Activated T-cell treated with anti-CD3 and anti-CD28 coated beads, Interleukin-2, amount 50 U/mL, for 4 hours (primary cell): ENCODE measurements at places on chromosomes 2 and 18.

- DNase-seq, result no peak
Observed at GRCh38 chr2:215171151-215171550, 32.7 kb upstream of the ABCA12 start.

GRCh38 chr18:37962316-37962966 lies 396.8 kb upstream of the CELF4 start:
- no peak for DNase-seq

DNA sequence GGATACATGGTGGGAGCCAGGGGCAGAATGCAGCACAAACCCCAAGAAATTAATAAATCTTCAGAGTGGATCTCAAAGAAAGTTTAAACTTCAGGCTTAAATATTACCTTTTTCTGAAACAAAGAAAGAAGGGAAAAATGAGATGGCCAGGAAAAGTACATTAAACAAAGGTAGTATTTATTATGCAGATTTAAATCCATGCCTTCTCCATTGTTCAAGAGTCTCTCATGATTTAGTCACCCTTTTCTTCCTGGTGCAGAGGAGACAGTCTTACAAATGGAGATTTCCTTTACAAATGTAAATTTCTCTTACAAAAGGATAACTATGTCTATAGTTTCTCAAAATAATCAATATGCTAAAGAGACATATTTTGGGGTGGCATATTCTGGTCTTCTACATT lies 33.4 kb upstream of the PPM1B start:
- no peak for DNase-seq

GRCh38 chr2:67790622-67791021 lies 272.2 kb downstream of the C1D start:
- no peak for DNase-seq

DNA sequence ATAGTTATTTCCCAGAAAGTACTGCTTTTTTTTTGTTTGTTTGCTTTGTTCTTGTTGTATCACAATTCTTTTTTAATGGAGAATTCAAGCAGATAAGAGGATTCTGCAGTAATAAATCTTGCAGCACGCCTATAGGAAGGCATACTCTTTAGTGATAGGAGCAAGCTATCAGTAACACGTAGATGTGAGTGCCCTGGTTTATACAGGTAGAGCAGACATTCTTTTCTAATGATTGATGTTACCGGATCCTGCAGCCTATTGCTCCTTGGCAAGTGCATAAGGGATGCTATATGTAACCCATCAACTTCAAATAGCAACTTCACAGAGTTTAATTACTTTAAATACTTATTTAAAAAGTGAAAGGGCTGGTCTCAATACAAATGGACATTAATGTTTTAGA lies 834.2 kb upstream of the GCFC2 start:
- no peak for DNase-seq

DNA sequence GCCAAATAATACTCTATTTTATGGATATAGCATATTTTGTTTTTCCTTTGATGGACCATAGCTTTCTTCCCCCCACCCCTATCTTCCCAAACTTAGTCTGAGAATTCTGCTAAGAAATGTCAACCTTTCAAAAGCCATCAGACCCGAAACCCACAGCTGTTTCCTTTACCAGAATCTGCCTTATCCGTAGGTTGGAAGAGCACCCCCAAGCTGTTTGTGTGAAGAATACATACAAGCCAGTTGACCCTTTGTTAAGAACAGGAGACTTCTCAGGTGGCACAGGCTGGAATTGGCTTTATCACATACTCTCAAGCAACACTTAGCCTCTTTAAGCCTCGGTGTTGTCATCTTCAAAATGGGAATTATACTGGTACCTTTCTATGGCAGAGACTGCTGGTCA lies 135.1 kb downstream of the ACTR3 start:
- no peak for DNase-seq
